Mucosa of descending colon (tissue), 3 donors: ENCODE measurements at places on chromosomes 4 and X. TPM values are rescaled to one million over a fixed set of nuclear protein-coding genes. Genes with fewer than 3 reads are reported as not detected.

- peak; percentile 75 for DNase-seq
These were observed 66.3 kb downstream of the DCUN1D4 start for GRCh38 chr4:51909236-51909703.

GRCh38 chr4:129899849-129900248, 803.9 kb downstream of the C4orf33 start:
- no peak for DNase-seq

GRCh38 chr4:26104056-26104685, 190.2 kb downstream of the SMIM20 start:
- DNase-seq: no peak

DNA sequence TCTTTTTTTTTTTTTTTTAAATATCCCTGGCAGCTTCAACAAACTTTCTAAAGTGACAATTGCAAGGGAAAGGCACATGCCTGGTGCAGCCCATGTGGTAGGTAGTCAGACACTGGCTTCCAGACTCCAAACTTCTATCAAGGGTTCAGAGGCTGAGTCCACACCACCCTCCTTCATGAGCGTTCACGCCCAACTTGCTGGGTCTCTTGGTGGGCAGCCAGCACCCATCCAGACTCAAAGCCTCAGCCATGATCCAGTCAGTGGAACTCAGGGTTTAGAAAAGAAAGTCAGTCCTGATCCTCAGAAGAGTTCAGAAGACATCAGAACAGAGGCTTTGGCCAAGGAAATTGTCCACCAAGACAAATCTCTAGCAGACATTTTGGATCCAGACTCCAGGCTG, 141.5 kb downstream of the SOWAHB start:
- no peak for DNase-seq

DNA sequence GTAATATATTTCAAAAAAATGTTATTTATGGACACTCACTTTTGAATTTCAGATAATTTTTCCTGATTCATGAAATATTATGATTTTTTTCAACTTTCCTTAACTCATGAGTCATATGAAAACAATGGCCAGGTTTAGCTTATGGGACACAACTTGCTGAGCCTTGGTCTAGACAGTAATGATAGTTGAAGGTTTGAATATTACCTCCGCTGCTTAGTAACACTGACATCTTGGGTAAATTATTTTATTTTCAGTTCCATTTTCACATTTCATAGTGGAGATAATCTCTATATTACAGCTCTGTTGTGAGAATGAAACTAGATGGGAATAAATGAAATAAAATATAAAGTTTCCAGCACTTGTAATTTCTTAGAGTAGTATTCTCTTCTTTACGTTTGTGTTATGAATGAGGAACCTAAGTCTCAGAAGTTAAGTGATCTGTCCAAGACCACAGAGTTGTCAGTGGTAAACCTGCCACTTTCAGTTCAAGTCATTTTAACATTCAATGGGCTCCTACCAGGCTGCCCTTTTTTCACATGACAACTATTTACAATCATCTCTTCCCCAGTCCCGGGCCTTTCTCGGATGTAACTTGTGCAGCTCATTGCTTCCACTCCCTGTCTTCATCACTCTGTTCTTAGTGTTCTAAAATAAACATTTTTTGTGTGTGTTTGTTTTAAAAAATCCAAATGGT, 46.8 kb upstream of the GC start:
- no peak for DNase-seq

DNA sequence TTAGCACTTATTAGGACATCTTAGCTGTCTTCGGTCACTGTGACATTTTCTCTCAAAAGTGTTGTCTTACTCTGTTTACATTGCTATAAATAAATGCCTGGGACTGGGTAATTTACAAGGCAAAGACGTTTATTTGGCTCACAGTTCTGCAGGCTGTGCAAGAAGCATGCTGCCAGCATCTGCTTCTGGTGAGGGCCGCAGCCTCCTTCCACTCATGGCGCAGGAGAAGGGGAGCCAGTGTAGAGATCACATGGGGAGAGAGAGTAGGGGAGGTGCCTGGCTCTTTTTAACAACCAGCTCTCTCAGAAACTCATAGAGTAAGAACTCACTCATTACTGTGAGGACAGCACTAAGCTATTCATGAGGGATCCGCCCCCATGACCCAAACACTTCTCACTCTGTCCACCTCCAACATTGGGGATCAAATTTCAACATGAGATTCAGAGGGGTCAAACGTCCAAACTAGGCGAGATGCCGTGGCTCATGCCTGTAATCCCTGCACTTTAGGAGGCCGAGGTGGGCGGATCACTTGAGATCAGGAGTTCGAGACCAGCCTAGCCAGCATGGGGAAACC, 43.5 kb upstream of the HERC6 start:
- no peak for DNase-seq

DNA sequence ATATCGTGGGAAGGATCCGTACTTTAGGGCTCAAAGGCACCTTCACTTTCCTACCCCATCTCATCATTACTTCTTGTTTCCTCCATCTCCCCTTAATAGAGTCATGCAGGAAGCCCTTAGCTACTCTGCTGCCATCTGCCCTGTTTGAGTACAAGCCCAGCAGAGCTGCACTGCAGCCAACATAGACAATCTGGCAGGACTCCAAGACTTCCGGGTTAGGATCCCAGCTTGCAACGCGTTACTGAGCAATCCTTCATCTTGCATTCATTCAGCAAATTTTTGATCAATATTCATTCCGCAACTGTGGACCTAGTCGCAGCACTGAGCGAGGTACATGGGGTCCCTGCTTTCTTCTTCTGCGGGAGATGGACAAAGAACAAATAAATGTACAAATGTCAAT, 344.9 kb downstream of the BCOR start:
- no peak for DNase-seq

- DNase-seq: no peak
These were observed 12.8 kb upstream of the NSUN7 start for GRCh38 chr4:40736910-40737309.

DNA sequence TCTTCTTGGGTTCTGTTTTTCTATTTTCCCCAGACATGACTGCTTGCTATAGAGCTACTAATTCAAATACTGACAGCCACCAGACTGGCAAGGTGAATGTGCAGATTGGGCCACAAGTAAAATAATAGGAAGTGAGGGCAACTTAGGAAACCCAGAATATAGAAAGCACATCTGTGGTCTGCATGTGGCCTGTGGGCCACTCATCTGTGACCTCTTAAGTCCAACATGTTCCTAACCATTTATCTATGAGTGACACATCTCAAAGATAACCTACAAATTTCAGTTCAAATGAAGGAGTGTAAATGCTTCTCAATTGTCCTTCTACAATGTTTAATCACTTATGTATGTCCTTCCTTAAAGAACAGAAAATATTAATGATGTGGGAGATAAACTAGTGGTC, 128.9 kb downstream of the REELD1 start:
- no peak for DNase-seq

GRCh38 chrX:9598344-9598743, 133.5 kb downstream of the TBL1X start:
- DNase-seq: no peak

GRCh38 chr4:168888715-168889215, 121.3 kb downstream of the CBR4 start:
- no peak for DNase-seq

DNA sequence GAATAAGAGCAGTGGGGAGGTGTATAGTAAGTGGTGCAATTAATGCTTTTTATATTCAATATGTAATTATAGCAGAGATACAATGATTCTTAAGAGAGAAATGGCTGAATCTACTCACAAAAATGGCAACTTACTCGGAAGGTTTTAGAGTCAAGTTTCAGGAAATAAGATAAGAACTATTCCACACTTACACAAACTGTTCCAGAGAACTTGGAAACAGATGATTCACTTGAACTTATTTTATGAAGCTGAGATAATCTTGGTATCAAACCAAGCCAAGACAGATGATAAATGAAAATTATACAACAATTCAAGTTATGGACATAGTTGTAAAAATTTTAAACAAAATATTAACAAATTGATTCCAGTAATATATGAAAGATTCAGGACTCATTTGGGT, 311.3 kb upstream of the HS3ST1 start:
- no peak for DNase-seq

DNA sequence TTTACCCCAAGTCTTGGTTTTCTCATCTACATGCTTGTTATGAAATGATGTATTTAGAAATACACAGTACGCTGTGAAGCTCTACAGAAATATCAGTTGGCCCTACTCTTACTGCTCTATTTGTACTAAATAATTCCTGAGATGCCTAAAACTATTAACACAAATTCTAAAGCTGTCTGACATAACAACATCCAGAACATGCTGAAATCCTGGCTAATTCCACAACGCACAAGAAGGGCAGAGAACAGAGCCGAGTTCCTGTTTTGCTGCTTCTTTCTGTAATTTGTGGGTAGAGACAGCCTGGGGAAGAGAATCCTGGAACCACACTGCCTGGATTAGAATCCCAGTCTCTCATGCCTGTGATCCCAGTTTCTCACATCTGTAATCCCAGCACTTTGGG, 59.0 kb downstream of the ZNF827 start:
- DNase-seq: no peak

GRCh38 chr4:40140196-40140595, 56.6 kb upstream of the RHOH start:
- no peak for DNase-seq

DNA sequence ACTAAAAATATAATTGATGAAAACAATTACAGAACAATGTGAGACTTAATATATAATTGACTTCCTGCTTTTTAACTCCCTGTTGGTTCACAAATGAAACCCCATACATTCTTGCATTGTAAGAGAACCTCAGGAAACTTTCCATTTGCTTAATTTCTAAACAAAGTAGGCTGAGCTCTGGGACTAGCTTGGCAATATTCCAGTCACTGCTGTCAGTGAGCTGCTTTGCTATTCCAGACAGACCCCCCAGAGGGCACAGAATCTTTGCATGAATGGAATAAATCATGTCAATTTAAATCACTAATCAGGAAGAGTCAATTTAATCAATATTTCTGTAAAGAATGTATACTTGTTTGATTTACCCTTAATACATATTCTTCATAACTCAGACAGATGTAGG, 110.6 kb downstream of the NEXMIF start:
- no peak for DNase-seq

GRCh38 chr4:163866728-163867315, 372.3 kb downstream of the TMA16 start:
- no peak for DNase-seq

DNA sequence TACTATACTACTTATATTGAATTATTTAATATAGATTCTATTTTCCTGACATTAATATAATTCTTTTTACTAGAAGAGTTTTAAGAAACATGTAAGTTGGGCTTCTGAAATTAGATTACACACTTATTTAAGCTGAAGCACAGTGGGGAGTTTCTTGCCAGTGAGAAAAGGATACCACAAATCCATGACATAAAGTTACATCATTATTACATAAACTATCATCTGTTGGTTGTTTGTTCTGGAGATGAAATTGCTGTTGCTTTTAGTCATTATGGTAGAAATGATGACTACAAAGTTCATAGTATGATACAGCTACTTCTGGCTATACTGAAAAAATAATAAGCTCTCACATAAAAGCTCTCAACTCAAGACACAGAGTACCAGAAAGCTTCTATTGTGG, 880.4 kb downstream of the PCDH18 start:
- no peak for DNase-seq

DNA sequence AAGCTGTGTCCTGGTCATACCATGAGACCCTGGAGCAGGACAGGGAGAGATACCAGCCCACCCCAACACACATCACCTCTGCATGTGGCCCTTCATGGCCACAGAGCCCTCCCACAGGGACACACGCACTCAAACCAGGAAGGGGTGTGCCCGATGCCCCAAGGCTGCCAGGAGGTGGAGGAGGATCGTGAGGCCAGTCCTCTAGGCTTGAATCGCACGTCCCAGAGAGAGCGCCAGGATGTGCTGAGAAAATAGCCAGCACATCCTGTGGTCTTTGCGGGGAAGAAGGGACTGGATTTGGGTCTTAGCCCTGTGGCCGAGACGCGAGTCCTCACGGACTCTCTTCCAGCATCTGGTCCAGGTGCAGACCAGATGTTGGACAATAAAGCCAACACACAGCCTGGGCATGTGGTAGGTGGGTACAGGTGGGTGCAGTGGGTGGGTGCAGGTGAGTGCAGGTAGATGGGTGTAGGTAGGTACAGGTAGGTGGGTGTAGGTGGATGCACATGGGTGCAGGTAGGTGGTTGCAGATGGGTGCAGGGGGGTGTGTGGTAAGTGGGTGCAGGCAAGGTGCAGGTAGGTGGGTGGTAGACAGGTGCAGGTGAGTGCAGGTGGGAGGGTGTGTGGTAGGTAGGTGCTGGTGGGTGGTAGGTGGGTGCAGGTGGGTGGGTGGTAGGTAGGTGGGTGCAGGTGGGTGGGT, 94.3 kb upstream of the AFAP1 start:
- no peak for DNase-seq

GRCh38 chr4:76582817-76583087, 147.7 kb downstream of the SHROOM3 start:
- DNase-seq: no peak

GRCh38 chrX:118679290-118679689, 48.1 kb upstream of the IL13RA1 start:
- DNase-seq: no peak

GRCh38 chrX:78747489-78747888, at the start of gene LPAR4:
TSS of gene LPAR4 (plus strand) at chrX:78747720. CDS start at chrX:78754870, 7,150 bp downstream.
- DNase-seq: no peak

DNA sequence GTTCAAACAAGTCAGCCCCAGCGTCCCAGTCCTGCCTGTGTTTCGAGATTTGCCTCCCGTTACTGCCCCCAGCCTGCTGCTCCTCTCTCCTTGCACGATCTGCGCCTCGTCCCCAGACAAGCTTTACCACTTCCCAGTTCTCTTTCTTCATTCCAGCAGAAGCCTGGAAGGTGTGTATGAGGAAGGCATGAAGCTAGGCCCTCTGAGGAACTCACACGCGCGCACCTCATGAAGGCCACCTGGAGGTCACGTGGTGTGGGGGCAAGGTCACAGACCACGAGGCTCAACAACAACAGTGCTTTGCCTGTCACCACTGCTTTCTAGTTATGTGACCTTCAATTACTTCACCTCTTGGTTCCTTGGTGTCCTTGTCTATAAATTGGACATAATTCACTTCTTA, 181.0 kb downstream of the PALLD start:
- DNase-seq: no peak

DNA sequence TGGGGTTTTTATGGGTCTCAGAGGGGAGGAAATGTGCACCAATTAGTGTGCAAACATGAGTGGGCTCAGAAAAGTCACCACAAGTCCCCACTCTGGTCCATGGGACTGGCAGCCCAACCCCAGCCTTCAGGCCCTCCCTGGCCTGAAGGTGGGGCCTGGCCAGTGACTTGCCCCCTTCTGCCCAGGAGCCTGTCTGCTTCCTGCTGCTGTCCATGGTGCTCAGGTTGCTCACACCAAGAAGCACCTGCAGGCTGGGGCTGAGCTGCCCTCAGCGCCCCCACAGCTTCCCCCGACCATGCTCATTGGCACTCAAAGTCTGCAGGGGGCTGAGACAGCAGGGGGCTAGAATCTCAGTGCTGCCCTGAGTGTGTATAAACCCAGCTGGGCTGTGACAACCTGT, 30.6 kb upstream of the GC start:
- DNase-seq: no peak

GRCh38 chrX:74434336-74434735, 13.0 kb downstream of the SLC16A2 start:
- no peak for DNase-seq

GRPR gene
- 0.19 TPM for total RNA-seq

TLL1 gene
- total RNA-seq: 2.5 TPM

CORIN gene
- 0.41 TPM for total RNA-seq

PTCHD1 gene
- total RNA-seq: 0.61 TPM

PPEF2 gene
- 0.13 TPM for total RNA-seq

ELOVL6 gene
- 21.8 TPM for total RNA-seq

ENPEP gene
- total RNA-seq: 1.5 TPM

AKAP14 gene
- not detected for total RNA-seq

YIPF7 gene
- not detected for total RNA-seq

DAPP1 gene
- 4.6 TPM for total RNA-seq

CABS1 gene
- not detected for total RNA-seq

PHKA2 gene
- total RNA-seq: 41.8 TPM

ANOS1 gene
- 0.41 TPM for total RNA-seq

ALG13 gene
- 33.9 TPM for total RNA-seq
